ENCODE measurements at places on chromosomes 11 and 22.

DNA sequence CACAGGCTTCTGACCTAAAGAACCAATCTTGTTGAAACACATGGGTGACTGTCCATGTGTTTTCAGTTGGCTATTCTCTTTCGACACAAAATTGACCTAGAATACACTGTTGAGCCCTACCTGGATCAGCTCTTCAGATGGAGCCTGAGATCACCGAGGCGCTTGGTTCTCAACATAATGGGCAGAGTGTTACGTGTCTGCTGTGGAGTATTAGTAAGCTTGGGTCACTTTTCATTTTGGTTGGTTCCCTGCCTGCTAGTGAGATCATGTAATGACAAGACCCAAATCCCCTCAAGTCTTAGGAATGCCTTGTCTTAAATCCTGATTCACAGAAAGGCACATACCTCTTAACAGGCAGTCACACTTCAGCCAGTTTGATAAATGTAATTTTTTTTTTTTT, 8.7 kb downstream of the MED19 start:
- no peak for DNase-seq

DNA sequence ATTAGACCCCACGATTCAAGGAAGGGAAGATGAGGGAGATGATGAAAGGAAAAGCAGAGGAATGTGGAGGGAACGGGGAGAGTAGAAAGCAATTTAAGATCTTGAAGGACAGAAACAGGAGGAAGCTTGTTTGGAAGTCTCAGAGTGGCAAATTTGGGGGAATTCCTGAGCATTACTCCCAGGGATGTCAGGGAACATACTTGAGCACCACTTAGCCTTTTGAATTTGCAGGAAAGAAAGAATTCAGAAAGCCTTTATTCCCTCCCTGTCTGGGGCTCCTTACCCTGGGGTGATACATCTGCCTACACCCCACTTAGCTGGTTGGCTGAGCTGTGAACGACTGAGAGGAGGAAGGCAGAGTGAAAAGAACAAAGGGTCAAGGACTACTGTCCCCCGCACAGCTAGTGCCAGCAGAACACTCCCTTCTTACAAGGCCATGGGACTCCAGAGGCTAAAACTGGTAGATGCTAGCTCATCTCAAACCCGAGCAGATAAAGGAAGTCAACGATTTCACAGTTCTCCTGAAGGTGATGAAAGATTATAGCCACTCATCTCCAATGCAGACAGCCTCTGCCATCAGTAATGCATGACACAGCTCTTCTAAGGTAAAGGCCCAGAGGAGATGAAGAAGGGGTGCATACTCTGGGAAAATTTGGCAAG, 84.0 kb upstream of the AKIP1 start:
- DNase-seq = no peak

- no peak for DNase-seq
These were observed 61.4 kb upstream of the CTSC start for GRCh38 chr11:88398791-88399570.

DNA sequence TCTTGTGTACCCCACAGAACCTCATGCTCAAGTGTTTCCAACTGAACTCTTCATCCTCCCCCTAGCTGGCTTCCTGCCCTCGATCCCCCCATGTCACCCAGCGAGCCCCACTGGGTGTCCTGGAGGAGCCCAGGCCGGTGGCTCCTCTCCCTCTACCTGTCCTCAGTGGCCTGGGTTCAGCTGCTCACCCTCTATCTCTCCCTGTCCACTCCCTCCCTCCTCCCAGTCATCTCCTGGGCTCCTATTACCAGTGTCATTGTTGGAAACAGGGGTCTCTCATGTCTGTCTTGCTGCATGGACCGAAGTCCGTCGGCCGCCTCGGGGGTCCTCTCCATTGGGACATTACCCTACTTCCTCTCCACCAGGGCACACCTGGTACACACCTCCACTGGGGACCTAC, 12.9 kb upstream of the MPPED1 start:
- DNase-seq = no peak

DNA sequence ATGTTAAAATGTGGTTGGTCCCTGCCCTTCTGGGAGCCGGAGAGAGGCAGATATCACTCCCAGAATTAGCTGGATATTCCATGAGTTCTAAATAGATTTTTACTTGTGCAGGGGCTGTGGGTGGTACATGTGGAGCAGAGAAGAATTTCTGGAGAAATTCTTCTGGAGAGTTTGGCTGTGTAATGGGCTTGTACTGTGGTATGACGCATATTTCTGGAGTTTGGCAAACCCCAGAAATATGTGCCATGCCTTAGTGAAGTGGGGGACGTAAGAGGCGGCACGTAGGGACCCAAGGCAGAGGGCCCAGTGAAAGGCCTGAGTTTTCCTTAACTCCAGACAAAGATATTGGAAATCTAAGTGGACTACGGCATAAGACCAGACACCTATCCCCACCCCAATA, 51.3 kb upstream of the TBCEL start:
- no peak for DNase-seq

DNA sequence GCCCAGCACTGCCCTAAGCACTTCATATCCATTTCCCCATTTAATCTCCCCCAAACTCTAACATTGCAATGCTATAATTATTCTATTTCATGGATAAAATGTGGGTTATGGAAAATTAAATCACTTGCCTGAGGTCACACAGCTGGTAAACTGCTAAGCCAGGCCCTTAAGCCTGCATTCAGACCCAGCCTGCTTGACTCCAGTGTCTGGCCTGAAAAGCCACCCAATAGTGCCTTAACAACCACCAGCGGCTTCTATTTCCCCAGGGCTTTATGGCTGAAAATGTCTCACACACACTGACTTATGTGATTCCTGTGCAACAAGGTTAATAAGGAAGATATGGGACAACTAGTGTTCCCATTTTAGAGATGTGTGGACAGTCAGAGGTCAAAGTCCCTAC, 178.5 kb upstream of the SNX19 start:
- no peak for DNase-seq

- DNase-seq = no peak
These were observed 3.7 kb downstream of the TST start for GRCh38 chr22:37015587-37015878.

GRCh38 chr11:32374261-32374711, 61.1 kb downstream of the WT1 start:
- DNase-seq = no peak

Data from stimulated activated CD4-positive, alpha-beta T cell treated with anti-CD3 and anti-CD28 coated beads, TNF-alpha, amount 100 ng/mL, for 24 hours (primary cell).